ENCODE measurements at places on chromosomes 2 and 18. TPM values are rescaled to one million over a fixed set of nuclear protein-coding genes. Genes with fewer than 3 reads are reported as not detected.

DNA sequence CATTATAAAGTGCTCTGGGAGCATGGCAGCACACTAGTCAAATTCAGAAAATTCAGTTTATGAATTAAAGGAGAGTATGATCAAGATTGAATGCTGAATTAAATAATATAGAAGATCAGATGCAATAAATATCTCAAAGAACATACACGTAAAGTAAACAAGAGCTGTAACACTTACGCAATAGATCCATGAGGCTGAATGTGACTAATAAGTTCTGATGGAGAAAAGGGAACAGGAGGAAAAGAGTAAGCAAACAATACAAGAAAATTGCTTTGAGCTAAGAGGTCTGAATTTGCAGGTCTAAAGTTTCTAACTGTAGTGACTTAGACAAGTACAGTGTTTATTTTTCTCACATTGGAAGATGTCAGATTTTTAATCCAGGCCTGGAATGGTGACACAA lies 646.7 kb upstream of the ZNF804A start:
- peak; percentile 88 for DNase-seq

DNA sequence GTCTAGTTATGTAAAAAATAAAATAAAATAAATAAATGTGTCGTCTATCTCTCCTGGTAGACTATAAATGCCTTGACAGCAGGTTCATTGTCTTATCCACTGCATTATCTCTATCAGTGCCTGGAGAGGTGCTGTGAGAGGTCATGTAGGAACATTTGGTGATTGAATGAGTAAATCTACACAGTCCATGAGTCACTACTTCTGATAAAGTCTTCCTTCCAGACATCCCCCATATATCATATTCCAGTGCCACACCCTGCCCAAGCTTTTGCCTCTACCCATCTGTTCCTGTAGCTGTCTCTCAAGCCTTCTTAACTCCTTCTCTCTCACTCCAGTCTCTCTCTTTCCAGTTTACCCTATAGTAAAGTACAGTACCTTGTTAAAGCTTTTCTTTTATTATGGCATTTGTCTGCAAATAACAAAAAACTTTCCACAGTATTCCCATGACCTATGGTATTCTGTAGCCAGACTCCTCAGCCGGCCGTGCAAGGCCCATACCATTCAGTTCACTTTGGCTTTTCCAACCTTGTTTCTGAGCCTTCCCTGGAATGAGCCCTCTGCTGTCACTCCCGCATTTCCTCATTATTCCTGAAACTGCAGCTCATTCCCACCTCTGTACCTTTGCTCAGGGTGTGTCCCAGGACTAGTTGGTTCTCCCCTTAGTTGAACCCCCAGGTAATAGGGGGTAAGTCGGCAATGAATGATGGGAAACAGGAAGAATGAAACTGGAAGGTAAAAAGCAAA lies 37.5 kb downstream of the ANXA4 start:
- DNase-seq: peak; percentile 66

DNA sequence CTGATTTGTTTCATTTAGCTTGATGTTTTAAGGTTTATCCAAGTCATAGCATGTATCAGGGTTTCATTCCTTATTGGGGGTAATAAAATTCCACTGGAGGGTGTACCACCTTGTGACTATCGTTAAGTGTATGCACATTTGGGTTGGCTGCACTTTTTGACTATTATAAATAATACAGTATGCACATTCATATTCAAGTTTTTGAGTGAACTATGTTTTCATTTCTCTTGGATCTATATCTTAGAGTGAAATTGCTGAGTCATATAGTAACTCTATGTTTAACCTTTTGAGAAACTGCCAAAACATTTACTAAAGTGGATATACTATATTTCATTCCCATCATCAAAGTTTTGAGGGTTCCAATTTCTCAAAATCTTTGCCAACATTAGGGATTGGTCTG lies 952.7 kb downstream of the TDRD15 start:
- DNase-seq: no peak

DNA sequence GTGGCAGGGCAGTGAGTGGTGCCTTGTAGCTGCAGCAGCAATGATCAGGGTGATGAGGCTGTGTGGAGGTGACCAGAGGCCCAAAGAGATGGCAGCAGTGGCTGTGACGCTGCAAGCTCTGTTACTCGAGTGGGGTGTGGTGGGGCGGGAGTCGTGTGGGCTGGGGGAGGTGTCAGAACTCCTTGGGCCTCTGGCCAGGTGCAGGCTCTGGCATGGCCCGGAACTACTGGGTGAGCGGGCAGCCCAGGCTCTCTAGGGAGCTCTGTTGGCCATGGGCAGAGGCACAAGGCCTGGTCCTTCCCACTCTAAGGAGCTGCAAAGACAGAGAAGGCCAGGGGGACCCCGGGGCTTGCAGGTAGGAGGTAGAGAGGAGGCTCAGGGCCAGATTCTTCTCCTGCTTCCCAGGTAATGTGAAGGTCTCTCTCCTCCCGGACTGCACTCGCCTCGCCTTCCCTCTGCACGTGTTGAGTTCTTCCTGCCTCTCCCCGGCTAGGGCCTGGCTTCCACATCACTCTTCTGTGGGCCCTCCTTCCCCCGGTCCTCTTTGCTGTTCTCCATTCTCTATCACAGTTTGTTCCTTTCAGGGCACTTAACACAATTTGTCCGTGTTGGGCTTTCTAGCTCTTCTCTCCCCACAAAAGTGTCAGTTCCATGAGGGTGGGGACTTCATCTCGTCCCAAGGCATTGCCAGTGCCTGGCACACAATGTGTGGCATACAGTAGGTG lies 114.8 kb downstream of the MCFD2 start:
- no peak for DNase-seq

- no peak for DNase-seq
Observed at GRCh38 chr2:229909090-229909489, 12.7 kb downstream of the TRIP12 start.

DNA sequence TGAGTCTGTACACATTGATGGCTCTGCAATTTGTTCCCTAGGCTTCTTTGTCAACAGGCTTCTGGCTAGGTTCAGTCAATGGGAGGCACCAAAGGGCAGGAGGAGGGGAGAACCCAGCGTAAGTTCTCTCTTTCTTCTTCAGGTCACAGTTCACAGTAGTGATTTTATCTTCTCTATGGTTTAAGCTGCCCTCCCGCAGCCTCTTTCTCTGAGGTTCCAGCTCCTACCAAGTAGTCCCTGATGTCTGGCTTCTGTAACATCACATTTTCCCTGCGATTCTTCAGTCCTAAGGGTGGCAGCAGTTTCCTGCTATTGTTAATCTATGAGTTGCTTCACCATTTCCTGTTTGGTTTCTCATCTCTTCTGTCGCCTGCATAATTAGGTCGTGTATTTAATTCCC lies 107.4 kb downstream of the CPO start:
- DNase-seq: peak; percentile 33

GRCh38 chr2:200968162-200968561 lies 4.7 kb upstream of the ORC2 start:
- peak; percentile 33 for DNase-seq

DNA sequence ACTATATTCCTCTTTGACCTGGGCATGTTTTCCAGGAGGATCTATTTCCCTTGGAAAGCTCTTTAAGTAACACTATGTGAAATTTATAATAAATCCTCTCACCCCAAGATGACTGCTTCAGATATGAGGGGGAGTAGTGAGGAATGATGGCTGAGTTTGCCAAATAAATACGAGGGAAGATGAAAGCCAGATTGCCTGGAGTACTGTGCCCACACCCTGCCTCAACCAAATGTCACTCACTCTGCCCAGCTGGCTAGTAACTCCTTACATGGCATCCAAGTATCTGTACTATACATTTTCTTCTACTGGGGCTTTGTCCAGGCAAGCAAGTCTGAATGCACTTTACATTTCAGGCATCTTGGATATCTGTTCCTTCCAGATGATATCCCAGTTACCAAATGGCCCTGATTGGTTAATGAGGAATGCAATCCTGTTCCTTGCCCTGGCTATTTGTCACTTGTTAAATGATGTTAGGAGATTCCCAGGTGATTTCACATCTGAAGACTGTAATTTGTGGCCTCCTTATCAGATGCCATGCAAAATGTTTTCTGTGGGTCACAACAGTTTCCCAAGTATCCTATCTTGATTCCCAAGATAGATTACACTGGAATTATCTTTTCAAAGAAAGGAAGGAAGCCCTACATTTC lies 191.8 kb downstream of the IKZF2 start:
- no peak for DNase-seq

- DNase-seq: peak; percentile 38
Observed at GRCh38 chr2:196696423-196697079, 57.0 kb downstream of the CCDC150 start.

- no peak for DNase-seq
Observed at GRCh38 chr18:40607542-40608148, 1347.4 kb upstream of the PIK3C3 start.

DNA sequence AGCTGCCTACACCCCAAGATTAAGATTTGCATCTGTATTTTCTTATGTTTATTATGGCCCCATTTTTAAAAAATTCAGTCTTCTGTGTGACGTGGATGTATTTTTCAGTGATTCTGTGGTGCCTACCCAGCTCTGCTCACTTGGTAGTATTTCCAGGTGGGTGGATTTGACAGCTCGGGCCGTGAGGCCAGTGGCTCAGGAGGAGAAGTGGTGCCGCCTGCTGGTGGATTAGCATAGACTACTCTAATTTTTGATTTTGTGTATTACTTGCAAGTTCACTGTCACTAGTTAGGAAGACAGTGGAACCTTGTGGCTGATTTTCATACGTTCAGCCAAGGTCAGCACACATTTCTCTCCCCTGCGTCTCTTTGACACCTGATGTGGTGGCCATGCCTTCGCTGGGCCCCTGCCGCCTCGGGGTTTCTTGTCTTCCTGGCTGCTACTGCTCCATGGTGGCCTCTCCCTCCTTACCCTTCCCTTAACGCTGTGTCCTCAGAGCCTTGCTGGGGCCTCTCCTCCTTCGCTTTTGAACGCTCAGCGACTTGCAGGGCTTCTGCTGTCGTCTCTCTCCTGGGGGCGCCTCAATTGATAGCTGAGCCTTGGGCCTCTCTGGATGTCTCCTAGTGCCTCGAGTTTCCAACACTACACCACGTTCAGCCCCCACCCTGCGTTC lies 89.4 kb downstream of the DGKD start:
- peak; percentile 84 for DNase-seq

- DNase-seq: peak; percentile 51
Observed at GRCh38 chr18:55510809-55511208, 77.2 kb downstream of the TCF4 start.

- no peak for DNase-seq
Observed at GRCh38 chr2:144999071-144999875, 479.4 kb upstream of the ZEB2 start.

DNA sequence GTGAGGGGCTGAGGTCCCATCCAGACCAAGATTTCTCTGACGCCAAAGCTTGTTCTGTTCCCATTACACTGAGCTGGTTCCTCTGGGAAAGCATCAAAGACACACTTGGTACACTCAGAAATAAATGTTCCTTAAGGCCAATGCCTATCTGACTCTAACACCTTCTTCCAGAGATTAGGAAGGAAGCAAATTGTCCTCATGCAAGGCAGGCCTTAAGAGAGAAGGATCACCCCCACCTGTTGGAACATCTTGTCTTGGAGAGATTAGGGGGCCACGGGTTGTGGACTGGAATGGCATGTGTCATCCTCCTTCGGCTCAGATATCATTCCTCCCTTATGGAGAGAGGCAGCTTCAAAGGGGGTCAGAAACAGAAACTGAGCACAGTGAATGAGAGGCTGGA lies 100.2 kb downstream of the ANKRD44 start:
- DNase-seq: no peak

DNA sequence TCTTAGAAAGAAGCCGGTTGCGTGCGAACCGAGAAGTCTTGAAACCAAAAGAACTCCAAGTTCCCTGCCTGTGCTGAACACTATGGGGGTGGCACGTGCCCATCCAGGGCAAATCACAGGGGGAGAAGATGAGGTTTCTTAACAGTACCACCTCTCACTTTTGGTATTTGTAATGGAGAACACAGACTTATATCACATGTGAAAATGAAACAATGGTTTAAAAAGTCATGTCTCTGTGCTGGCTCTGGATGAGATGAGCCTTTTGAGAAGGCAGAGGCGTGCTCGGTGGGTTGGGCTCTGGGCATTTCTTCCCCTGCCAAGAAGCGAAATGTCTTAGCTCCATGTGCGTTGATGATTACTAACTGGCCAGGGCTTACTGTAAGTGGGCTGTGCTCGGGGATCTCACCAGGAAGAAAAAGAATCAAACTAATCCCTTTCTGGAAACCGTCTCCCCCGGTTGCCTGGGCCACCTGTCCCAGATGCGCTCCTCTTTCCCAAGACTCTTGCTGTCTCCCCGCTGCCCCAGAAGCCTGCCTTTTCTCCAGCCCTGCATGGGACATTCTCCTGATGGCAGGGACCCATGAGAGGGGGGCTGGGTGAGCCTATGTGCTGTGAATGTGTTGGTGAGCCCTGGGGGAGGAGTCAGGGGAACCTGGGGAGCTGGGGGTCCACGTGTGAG lies 252.9 kb downstream of the PRKCE start:
- DNase-seq: no peak

DNA sequence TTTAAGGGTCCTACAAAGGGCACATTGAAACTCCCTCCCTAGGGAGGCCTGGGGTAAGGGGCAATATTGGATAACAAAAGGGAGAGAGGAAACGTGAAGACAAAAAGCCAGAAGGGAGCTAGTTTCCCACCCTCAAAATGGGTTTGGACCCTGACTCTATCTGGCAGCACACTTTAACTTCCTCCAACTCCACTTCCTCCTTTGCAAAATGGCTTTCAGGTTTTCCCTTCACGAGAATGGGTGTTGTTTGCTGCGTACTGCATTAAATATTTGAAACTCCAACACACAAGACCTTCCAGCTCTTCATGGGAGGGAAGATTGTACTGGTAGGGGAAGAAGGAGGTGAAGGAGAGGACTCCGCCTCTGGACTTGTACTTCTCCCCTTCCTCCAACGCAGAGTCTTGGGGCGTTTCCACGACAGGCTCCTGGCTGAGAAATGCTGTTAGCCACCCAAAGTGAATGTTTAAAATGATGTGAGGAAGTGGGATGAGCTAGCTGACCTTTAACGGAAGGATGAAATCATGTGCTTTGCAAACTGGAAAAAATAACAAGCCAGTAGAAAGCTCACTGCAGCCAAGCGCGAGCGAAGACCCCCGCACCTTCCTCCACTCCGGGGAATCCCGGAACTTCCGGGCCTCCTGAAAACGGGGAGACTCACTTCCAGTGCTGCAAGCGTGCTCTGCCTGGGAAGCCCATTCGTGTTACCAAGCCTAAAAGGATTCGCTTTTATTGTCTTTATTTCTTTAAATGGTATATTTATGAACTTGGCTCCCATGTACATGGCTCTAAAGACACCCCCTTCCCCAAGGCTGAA lies 85.6 kb downstream of the VIT start:
- no peak for DNase-seq

DNA sequence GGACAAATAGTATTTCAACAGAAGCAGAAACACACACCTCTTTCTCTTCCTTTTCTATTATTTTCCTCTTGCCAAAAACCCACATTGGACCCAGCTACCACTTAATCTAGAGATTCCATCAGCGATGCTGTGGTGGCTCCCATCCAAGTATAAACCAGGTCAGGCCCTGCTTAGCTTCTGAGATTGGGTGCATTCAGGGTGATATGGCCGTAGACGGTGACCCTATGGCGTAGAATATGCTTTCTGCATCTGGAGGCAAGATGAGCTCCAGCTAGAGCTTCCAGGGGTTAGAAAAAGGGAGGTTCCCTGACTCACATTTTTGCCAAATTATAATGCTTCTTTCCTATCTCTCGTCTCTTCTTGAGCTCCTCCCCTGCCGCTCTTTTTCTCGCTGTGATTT lies 66.5 kb downstream of the TNP1 start:
- no peak for DNase-seq

Gene CCDC150
- total RNA-seq: 15.6 TPM

Gene LOXHD1
- not detected for total RNA-seq

Gene DNAJC5G
- total RNA-seq: not detected

Gene STON1
- 1.2 TPM for total RNA-seq

Measured in PC-3 (cell line).